Adipocyte (in vitro differentiated cells): ENCODE measurements at places on chromosomes 1 and 21.
A peak's percentile ranks its signal among the peaks of the same experiment; 100 is the strongest.

GRCh38 chr1:224106568-224107281 is 7.2 kb upstream of the FBXO28 start:
- DNase-seq = peak; percentile 50

GRCh38 chr21:32611471-32611997 is 643 bp downstream of the CFAP298 start:
- DNase-seq = peak; percentile 68

GRCh38 chr1:226223786-226224244 is 351 bp downstream of the MIXL1 start:
- peak; percentile 14 for DNase-seq

DNA sequence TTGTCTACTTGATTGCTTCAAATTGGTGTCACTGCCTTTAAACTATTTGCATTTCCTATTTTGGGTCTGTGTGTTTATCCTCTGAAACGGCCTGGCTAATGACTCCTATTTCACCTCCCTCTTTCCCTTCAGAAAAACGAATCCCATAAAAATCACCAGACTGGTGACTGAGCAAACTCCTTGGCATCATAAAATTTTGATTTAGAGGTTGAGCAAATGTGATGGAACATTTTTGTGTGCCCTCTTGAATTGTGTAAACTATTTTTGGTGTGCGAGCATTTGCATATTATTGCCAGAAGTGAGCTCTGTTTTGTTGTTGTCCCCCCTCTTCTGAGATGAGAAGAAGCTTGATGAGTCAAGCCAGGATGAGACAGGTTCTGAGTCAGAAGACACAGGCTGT is 316.1 kb downstream of the AJAP1 start:
- DNase-seq = no peak

DNA sequence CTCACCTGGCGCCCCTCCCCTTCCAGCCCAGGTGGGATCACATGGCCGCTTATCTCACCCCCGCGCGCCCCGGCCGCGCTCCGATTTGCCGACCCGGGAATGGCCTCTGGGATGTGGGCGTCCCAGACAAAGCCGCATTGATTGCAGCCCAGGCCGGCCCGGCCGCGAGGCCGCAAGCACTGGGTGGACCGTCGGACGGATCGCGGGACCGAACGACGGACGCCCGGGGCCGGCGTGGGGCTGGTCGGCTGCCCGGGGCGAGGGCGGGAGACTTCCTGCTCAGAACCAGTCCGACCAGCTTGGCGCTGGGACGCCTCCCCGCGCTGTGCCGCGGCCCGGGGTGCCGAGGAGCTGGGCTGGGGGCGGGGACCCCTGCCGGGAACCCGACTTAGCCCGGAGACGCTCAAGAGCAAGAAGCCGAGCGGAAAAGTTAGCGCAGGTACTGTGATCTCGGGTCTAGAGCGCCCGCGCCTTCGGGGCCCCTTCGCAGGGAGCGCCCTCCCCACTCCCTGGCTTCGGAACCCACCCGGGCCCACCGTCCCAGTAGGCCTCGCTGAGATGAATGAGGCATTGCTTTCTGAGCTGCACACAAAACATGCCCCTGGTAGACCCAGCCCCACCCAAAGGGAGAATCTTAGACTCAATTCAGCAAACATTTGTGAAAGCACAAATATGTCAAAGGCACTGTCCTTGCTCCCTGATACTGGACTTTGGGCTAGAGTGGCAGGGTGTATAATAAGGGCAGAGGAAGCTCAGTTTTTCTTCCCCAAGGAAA is 415 bp upstream of the LAD1 start:
- peak; percentile 22 for DNase-seq

- no peak for DNase-seq
These were observed 7.0 kb upstream of the TFF1 start for GRCh38 chr21:42373196-42373907.

- no peak for DNase-seq
These were observed 870 bp downstream of the KRTAP10-8 start for GRCh38 chr21:44612669-44613229.

GRCh38 chr1:201290551-201290950 is 7.2 kb downstream of the PKP1 start:
- DNase-seq = no peak

DNA sequence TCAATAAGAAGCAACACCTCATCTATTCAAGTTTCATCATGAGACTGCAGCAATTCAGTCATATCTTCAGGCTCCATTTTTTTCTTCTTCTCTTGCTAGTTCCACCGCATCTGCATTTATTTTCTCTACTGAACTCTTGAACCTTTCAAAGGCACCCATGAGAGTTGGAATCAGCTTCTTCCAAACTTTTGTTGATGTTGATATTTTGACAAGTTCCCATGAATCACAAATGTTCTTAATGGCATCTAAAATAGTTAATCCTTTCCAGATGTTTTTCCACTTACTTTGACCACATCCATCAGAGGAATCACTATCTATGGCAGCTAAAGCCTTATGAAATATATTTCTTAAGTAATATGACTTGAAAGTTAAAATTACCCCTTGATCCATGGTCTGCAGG is 434.3 kb downstream of the GPATCH2 start:
- no peak for DNase-seq

- DNase-seq = no peak
These were observed 60.3 kb upstream of the ZNF648 start for GRCh38 chr1:182121787-182122186.

DNA sequence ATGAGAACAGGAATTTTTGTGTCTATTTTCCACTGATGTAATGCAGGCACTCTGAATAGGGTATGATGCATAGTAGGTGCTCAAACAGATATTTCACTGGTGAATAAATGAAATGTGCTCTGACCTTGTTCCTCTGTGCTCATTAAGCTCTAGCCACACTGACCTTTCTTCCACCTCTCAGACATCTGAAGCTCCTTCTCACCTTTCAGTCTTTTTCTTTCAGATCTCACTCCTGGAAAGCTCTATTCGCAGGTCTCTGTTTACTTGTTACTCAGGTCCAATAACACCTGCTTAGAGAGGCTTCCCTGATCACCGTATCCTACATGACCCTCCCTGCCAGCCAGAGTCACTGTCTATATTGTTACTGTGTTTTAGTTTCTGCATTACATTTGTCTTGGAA is 59.2 kb upstream of the IVNS1ABP start:
- no peak for DNase-seq
